ENCODE measurements at places on chromosomes 11 and 22. TPM values are rescaled to one million over a fixed set of nuclear protein-coding genes. Genes with fewer than 3 reads are reported as not detected.

The MS4A6E gene
- total RNA-seq = not detected

The VPREB1 gene
- not detected for total RNA-seq

GRCh38 chr22:44814266-44815098, 62.1 kb downstream of the ARHGAP8 start:
- no peak for DNase-seq

GRCh38 chr22:19341500-19341899, 50.0 kb upstream of the CLTCL1 start:
- no peak for DNase-seq

GRCh38 chr11:46414466-46414796, 22.9 kb upstream of the CHRM4 start:
- DNase-seq = no peak

DNA sequence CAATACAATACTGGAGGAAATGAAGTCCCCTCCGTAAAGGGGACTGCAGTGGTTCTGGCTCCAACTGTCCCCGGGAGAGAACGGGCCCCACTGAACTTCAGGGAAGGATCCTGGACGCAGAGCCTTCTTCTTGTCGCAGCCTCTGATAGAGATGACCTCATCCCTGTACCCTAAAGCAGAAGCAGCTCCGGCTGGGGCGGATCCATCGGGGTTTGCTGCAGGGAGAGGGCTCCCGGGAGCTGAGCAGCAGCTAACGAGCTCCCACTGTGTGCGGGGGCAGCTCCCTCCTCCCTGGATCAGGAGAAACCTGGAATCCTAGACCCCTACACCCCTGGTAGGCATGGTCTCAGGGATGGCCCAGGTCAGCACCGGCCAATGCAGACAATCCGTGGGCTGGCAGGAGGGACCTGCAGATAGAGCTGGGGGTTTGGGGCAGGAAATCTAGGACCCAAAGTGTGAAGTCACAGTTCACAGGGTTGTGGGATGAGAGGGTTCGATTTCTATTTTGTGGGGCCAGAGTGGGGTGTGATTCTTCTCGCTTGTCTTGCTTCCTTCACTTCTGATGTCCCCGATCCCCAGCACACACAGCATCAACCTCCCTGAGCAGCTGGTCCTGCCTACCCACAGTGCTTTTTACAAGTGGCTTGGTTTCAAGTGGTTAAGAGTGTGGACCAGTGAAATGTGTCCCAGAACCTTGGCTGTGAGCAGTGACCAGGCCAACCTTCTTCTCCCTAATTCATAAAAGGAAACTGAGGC, 12.9 kb downstream of the KIAA0930 start:
- DNase-seq = no peak

- no peak for DNase-seq
Measured at GRCh38 chr11:43689167-43689566, 8.6 kb downstream of the HSD17B12 start.

GRCh38 chr11:115766561-115766960, 262.3 kb upstream of the CADM1 start:
- DNase-seq = no peak

- DNase-seq = peak; percentile 69
Measured at GRCh38 chr11:68146704-68147474, 25.7 kb upstream of the CHKA start.

DNA sequence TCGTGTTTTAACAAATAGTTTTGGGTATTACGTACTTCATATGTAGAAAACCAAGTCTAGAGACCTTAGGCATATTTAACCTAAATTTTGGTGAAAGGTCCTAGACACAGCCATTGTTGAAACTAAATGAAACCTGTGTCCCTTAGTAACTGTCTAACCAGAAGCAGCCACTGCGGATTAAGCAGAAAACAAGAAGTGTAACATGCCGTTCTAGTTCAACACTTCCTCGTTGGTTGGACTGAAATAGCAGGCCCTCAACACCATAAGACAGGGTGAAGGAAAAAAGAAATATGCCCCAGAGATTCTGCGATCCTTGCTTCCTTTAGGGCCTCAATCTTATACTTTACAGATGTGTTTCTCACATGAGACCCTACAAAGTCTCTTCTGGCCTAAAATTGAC, 2.0 kb downstream of the NAA40 start:
- no peak for DNase-seq

GRCh38 chr22:45316796-45317526, 7.2 kb downstream of the FAM118A start:
- no peak for DNase-seq
